ENCODE measurements at places on chromosomes 3 and 15. TPM values are rescaled to one million over a fixed set of nuclear protein-coding genes. Genes with fewer than 3 reads are reported as not detected.

Gene LTK
- total RNA-seq, result 0.12 TPM

Gene ZNF148
- 24.2 TPM for total RNA-seq

Gene ALAS1
- 35.0 TPM for total RNA-seq

Gene A4GNT
- not detected for total RNA-seq

Gene STIMATE
- 10.2 TPM for total RNA-seq

Gene PLCB2
- 0.56 TPM for total RNA-seq

Gene PEX5L
- 0.90 TPM for total RNA-seq

Gene EPHB1
- total RNA-seq, result 9.1 TPM

Gene FBXW12
- total RNA-seq, result 0.82 TPM

Gene SAXO2
- total RNA-seq, result 1.4 TPM

Gene ADCY5
- total RNA-seq, result 1.0 TPM

Gene TRIM42
- not detected for total RNA-seq

Gene SLC2A2
- total RNA-seq, result not detected

Gene HRG
- not detected for total RNA-seq

Gene PARP15
- not detected for total RNA-seq

Gene REC114
- total RNA-seq, result not detected

Gene KIF7
- 15.7 TPM for total RNA-seq

Gene WDR6
- 215 TPM for total RNA-seq

Gene ST3GAL6
- 13.5 TPM for total RNA-seq

Gene CTXN2
- total RNA-seq, result 0.60 TPM

Gene ANKRD34C
- total RNA-seq, result not detected

Gene IGSF10
- total RNA-seq, result 0.15 TPM

Gene SLC25A36
- total RNA-seq, result 203 TPM

Gene TMEM108
- total RNA-seq, result 4.8 TPM
